ENCODE measurements at places on chromosomes 4 and X.

DNA sequence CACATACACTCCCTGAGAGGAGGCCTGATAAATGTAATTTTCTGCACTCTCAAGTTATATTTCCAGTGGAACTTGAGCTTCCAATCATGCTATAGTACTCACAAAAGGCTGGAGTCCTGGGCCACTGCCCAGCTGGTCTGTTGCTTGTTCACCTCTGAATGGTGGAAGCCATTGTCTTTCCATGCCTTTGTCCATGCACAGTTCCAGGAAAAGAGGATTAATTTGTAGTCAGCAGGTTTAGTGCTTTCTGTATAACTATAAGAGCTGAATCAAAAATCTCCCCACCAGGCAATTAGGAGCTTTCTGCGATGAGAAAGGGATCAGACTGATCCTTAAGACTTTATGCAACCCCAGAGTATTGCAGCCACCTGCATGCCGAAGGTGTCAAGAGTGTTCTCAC lies 195.4 kb upstream of the PGRMC2 start:
- DNase-seq: no peak

GRCh38 chr4:184824081-184824775 lies 1.5 kb downstream of the ACSL1 start:
- DNase-seq: no peak

DNA sequence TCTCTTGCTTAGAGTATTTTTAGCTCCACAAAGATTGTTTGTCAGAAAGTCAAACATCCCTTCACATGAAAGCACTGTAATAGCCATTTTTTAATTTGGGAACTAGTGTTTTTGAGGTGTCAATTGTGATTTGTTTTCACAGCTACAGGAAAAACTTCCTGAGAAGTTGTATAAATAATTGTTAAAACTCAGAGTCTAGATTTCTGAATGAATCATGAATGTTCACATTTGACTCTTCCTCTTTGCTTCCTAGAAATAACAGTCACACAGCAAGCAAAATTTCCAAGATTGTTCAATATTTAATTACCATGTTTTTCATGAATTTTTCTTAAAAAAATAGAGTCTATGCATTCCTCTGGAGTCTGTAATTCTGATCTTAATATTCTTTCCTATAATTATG lies 156.9 kb upstream of the SLC7A11 start:
- DNase-seq: no peak

- no peak for DNase-seq
These were observed 1477.2 kb upstream of the TENM3 start for GRCh38 chr4:180766045-180766444.

- DNase-seq: no peak
These were observed 94.6 kb downstream of the LIMCH1 start for GRCh38 chr4:41632481-41633073.

GRCh38 chrX:154354013-154354412 lies 20.4 kb downstream of the FLNA start:
- DNase-seq: no peak

DNA sequence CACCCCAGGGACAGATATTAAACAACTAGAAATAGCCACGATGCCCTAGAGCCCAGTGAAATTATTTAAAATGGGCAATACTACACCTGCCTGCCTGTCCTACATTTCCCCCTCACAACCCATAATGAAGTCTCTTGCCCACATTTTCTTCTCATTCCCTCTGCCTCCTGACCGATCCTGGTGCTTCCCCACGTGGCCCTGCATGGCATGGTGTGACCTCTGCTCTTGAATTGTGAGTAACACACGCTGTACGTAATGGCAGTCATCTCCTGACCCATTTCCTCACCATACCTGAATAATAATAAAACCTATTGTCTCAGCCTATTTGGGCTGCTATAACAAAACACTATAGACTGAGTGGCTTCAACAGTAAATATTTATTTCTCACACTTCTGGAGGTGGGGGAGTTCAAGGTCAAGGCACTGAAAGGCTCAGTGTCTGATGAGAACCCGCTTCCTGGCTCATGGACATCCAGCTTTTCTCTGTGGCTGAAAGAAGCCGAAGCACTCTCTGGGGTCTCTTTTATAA lies 77.0 kb upstream of the ENPP6 start:
- DNase-seq: no peak

DNA sequence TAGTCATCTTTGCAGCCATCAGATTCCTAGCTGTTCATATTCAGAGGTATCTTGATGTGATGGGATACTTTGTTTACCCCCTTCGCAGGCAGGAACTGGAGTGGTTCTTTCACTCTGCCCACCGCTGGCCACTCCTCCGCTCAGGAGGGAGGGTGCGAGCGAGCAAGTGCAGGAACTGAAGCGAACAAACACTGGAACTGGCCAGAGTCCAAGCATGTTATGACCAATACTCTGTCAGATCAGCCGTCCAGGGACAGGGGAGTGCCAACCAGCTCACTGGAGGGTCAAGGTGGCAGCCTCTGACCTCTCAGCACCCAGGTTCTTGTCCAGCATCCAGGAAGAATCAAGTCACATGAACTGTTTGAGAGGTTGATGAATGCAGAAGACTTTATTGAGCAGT lies 18.0 kb upstream of the MANBA start:
- DNase-seq: no peak

GRCh38 chrX:9942086-9942485 lies 25.1 kb upstream of the CLDN34 start:
- DNase-seq: no peak

DNA sequence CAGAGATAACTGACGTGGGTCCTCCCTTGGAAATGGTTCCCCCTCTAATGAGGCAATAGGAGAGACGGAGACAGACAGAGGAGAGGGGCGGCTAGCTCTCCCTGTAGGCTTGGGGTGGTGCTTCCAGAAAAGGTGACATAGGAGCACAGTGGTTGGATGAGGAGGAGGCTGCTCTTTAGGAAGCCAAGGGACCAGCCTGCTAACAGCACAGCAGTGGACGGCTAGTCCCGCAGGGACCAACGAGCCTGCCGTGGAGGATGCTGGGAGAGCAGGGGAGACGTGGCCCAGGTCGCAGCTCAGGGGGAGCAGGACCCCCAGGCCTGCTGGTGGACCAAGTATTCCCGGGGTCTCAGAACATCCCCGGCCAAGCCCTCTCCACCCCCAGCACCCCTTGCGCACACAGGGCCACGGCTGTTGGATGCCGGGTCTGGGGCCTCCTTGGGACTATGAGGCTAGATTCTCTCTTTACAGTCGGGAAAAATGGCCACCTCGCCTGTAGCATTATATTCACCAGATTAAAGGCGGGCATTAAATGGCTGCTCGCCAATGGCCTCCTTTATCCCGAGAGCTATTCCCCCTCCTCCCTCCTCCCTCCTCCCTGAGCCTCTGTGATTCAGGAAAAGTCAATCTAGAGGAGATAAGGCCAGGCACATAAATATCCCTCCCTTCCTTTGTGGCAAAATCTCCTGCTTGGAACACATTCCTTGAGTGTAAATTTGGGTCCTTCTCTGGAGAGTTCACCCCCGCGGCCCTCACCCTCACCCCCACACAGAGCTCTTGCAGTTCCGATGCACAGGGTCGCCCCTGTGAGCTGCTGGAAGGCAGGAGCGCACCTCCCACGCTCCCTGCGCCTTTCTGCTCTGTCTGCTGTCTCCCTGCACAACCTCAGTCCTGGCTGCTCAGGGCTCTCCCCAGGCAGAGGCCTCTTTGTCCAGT lies 30.5 kb upstream of the NSG1 start:
- no peak for DNase-seq

GRCh38 chrX:43581888-43582539 lies 74.1 kb upstream of the MAOA start:
- no peak for DNase-seq

DNA sequence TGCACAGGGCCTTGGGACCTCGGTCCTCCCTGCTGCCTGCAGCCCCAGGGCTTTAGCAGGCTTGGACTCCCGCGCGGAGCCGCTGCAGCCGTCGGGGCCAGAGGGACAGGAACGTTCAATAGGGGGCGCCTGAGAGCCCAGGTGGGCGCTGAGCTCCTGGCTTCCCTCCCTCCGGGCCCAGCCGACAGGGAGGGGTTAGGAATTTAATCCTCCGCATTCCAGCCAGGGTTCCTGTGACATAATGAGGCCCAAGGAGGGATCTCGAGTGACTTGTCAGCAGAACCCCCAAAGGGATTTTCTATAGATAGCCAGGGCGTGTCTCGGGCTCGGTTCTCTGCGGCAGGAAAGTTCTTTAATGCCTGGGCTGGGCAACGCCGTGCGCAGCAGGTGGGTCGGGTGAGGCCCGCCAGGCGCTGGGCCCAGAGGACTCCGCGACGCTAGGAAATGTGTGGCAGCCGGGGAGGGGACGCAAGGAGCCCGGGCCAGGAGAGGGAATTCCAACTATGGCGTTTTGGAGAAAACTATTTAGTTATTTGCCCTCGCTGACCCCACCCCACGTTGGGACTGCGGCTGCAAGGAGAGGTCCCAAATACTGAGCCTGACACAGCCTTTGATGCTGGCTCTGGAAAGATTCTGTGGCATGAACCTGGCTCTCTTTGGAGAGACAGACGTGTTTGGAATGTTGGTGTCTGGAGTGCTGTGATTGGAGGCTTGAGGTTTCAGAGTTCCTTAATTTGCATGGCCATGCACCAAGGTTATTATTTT lies 285.2 kb upstream of the GATB start:
- DNase-seq: no peak

- no peak for DNase-seq
These were observed 32.5 kb downstream of the TLL1 start for GRCh38 chr4:165905405-165906027.

- no peak for DNase-seq
These were observed 256.5 kb downstream of the LDB2 start for GRCh38 chr4:16641971-16642370.

- DNase-seq: no peak
These were observed 459.7 kb upstream of the GALNTL6 start for GRCh38 chr4:171353535-171353934.

DNA sequence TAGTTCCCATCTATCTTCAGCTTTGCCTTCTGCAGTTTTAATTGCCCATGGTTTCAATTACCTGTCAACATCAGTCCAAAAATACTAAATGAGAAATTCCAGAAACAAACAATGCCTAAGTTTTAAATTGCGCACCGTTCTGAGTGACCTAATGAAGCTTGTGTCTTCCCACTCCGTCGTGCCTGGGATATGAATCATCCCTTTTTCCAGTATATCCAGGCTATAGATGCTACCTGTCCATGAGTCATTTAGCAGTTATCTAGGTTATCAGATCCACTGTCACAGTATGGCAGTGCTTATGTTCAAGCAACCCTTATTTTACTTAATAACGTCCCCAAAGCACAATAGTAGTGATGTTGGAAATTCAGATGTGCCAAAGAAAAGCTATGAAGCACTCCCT lies 363.6 kb upstream of the FAM241A start:
- no peak for DNase-seq

GRCh38 chr4:182231496-182231895 lies 11.7 kb upstream of the TENM3 start:
- DNase-seq: no peak

GRCh38 chr4:156132196-156132595 lies 178.5 kb upstream of the CTSO start:
- DNase-seq: no peak

DNA sequence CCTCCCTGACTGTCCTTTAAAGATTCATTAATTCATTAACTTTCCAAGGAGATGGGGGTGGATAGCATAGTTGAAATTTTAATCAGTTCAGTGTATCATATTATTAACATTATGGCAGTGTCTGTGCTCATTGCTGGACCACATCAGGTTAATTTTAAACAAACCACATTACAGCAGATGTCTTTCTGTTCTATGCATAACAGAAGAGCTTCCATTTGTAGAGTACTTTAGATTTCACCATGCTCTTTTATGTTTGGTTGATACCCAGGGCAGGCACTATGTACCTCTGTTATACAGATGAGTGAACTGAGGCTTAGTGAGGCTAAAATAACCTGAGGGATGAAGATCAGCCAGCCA lies 41.1 kb downstream of the AFF2 start:
- no peak for DNase-seq

DNA sequence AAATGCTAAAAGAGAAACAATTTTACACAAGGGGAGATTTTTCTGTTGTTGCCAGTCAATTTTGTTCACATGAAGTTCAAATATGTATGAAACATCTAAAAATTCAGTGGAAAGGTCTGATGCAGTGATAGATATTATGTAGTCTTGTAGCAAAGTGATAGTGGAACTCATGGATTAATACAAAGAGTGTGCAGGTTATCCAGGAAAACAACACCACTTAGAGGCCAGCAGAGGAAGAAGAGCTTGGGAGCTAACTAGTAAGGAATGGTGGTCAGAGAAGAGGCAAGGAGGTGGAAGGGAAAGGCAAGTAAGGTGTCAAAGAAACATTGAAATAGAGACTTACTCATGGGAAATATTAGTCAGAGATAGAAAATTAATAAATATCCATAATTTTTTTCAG lies 395.6 kb downstream of the MAPK10 start:
- no peak for DNase-seq

DNA sequence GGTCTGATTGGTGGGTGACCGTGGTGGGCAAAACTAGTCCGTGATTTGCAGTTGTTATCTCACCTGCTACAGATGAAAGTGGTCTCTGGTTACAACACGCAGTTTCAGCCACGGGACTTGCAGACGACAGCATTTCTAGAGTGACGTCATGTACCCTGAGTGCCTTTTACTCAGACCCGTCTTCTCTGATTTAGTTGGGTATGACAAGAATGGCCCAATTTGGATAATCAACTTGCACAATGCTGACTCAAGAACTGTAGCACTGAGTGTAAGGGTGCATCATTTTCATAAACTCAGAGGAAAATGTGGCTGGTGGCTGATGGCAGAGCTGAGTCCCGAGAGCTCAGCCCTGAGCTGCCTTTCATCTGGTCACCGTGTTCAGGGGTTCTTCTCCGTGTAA lies 281.4 kb upstream of the FRG1 start:
- no peak for DNase-seq

DNA sequence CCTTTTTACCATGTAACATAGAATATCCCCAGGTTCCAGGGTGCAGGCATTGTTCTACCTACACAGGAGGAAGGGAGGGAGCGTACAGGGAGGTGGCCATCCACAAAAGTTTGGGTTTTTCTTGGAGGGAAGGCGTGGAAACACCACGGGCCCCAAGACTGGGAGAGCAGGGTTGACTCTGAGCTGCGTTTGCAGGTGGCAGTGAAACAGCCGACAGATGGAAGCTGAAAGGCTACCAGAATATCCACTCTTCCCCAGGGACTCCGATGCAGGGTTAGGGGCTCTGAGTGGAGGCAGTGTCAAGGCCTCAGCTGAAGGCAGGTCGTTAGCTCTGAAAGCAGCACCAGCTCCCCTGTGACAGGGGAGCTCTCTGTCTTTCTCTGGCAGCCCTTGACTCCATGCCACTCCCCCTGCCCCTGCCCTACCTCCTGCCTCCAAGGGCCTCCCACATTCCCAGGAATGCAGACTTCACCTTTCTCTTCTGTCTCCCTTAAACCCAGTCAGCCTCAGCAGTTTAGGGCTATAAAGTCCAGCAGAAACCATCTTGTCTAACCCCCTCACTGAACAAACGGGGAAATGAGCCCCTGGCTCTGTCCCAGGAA lies 14.0 kb upstream of the GLOD5 start:
- DNase-seq: no peak

Data from aorta (tissue), 5 donors.